ENCODE measurements at places on chromosomes 6 and 20.

GRCh38 chr20:19974630-19975435 lies 42.3 kb upstream of the NAA20 start:
- DNase-seq, result no peak

DNA sequence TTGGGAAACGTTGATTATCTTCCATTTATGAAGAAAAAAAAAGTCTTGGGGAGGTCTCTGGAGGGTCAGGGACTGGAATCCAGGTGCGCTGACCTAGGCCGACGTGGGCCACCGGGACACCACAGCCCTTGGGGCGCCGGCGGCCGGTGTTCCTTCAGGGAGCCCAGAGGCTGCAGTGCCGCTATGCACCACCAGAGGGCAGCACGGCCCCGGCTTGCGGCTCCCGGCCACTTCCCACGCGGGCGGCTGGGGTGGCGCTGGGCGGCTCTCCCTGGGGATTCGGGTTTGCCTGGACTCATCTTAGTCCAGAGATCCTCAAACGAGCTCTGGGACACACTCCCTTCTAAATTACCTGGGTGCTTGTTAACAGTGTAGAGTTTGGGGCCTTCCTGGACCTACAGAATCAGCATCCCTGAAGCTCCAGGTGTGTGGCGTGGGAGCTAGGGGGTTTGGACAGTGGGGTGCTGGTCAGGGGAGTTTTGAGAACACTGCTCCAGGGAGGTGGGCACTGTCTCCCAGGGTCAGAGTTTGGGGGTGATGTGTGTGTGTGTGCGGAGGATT lies 23.0 kb upstream of the GTSF1L start:
- DNase-seq, result peak; percentile 68

GRCh38 chr20:39885975-39886649 lies 802.9 kb downstream of the MAFB start:
- no peak for DNase-seq

GRCh38 chr6:89368999-89369398 lies 16.5 kb upstream of the UBE2J1 start:
- no peak for DNase-seq

GRCh38 chr6:79526897-79527296 lies 10.3 kb downstream of the LCA5 start:
- DNase-seq, result no peak

- no peak for DNase-seq
Measured at GRCh38 chr6:74250161-74250818, 554.3 kb downstream of the CD109 start.

- DNase-seq, result no peak
Measured at GRCh38 chr6:74439123-74439811, 743.3 kb downstream of the CD109 start.

- no peak for DNase-seq
Measured at GRCh38 chr6:46315589-46315988, 144.8 kb upstream of the ENPP5 start.

DNA sequence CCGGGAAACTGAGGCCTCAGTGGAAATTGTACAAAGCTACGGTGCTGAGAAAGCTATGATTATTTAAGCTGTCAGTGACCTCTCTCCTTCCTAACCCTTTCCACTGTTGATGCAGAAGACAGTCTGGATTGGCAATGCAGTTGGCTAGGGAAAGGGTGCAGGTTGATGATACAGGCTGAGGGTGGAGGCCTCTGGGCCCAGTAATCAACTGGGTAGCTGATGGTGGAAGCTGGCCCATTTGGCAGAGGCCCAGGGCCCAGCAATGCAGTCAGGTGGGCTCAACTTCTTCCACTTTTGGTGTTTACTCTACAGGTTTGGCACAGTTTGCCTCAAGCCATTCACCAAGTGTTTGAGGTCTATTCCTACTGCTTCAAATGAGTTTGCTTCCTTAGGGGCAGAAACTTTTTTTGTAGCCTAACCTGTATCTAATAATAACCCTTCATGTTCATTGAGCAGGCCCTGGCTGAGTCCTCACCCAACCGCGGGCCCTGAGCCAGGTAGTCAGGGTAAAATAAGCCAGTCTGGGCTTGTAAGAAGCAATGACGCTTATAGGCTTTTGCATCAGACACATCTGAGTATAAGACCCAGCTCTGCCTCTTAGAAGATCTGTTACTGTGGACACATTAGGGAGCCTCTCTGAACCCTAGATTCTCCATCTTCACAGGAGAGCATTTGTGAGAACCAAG lies 12.1 kb downstream of the BCL2L1 start:
- DNase-seq, result no peak

DNA sequence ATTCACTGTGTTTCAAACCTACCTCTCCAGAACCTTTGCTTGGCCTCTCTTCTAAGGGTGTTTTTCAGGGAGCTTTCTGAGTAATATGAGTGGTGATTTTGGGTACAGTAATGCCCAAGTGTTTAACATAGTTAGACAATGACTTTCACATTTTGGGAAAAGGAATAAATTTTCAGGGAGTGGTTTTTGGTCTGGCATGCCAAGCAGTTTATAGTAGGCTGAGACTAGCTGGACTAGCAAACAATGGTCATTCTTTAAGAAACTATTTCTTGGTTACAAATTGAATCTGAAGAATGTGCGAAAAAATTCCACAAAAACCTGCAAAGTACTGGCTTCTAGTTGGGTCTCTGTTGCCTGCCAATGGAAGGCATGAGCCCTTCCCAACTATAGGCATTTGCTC lies 15.4 kb downstream of the FNDC1 start:
- DNase-seq, result no peak

DNA sequence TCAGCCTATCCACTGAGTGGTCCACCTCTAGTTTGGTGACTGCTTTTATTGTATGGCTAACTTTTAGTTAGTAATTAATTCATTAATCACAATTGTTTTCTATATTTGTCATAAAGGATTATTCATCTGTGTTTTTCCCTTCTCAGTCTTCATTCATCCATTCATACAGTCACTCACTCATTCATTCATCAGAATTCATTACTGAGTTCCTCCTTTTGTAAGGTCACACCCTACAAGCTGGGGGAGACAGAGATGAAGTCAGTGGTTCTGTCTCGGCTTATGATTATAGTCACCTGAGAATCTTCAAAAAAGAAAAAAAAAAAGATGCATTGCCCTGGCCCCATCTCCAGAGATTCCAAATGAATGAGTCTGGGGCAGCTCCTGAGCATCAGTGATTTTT lies 257.1 kb downstream of the ADGB start:
- DNase-seq, result no peak

- no peak for DNase-seq
Measured at GRCh38 chr6:89596056-89596455, 42.5 kb downstream of the LYRM2 start.

DNA sequence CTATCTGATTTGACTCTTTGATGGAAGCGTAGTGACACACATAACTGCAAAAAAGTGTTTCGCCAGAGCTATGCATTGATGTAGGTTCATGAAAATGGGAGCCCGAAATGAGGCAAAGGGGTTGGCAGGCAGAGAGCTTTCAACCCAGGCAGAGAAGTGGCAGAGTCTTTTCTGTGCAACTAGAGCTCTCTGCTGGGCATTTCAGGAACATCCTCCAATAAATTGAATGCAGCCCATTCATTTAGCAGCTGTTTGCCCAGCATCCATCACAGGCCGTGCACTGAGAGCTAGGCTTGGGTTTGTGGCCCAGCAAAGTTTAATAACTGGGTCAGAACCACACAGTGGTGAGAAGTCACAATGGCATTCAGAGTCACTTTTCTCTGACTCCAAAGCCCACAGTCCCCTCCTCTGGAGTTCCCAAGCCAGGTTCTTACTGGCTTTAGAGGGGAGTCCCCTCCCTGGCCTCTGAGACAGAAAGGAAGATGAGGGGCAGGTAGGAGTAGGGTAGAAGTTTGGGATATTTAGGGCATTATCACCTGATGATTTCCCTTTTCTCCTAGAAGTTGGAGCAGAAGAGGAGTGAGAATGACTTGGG lies 31.8 kb upstream of the ELMO2 start:
- no peak for DNase-seq

DNA sequence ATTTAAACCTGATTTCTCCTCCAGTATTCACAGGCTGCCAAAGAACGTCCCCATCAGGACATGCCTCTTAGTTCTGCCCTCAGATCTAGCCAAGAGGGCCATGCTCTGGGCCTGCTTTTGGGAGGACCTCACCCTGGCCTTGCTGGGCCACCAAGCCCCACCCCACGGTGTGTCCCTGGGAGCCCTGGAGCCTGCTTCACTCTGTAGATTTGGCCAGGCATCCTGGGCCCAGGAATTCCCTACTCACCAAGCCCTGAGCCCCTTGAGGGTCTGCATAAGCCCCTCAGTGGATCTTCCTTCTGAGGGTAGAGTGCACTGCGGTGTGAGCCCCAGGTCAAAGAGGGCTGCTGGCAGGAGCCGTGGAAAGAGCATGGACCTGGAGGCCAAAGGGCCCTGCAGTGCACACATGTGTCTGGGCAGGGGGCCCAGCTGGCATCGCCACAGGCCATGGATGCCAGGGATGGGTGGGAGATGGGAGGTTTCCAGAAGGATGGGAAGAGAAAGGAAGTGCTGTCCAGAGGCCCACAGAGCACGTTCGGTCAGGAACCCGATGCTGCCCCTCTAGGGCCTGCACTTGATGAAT lies 98.0 kb downstream of the DACT2 start:
- DNase-seq, result no peak

- no peak for DNase-seq
Measured at GRCh38 chr6:131945971-131946370, 5.2 kb downstream of the CCN2 start.

- DNase-seq, result no peak
Measured at GRCh38 chr6:167530951-167531350, 206.1 kb downstream of the TTLL2 start.

DNA sequence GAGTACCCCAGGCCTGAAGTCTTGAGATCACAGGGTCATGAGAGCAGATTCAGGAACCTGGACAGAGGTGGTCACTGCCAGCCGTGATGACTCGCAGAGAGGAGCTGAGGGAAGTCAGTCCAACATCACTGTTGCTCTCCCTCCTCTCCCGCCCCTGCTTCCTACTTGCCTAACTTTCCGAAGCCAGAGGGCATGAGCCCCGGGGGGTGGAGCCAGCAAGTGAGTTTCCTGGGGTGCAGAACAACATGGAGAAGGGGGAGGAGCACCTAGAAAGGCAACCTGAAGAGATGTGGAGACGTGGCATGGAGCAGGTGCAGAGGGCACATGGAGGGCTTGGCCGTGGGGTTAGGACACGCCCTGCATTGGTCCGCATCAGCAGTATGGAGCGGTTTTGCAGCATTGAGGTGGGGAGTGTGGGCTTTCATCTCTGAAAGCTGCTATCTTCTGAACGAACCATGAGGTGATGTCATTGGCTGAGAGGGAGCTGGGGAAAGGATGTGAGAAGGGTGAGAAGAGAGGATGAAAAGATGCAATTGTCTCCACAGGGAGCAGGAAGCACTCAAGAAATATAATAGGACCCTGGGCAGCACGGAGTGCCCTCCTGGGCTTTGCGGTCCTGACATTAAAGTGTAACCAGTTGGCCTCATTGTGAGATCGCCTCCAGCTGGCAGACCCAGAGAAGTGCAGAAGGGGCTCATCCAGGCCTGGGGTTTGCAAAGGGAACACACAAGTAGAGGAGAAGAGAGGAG lies 25.0 kb downstream of the GDAP1L1 start:
- DNase-seq, result no peak

GRCh38 chr20:16491294-16491905 lies 81.8 kb downstream of the KIF16B start:
- DNase-seq, result no peak

- no peak for DNase-seq
Measured at GRCh38 chr6:72941751-72942150, 283.5 kb downstream of the KHDC1L start.

- DNase-seq, result no peak
Measured at GRCh38 chr6:116158641-116159040, 32.7 kb upstream of the COL10A1 start.

DNA sequence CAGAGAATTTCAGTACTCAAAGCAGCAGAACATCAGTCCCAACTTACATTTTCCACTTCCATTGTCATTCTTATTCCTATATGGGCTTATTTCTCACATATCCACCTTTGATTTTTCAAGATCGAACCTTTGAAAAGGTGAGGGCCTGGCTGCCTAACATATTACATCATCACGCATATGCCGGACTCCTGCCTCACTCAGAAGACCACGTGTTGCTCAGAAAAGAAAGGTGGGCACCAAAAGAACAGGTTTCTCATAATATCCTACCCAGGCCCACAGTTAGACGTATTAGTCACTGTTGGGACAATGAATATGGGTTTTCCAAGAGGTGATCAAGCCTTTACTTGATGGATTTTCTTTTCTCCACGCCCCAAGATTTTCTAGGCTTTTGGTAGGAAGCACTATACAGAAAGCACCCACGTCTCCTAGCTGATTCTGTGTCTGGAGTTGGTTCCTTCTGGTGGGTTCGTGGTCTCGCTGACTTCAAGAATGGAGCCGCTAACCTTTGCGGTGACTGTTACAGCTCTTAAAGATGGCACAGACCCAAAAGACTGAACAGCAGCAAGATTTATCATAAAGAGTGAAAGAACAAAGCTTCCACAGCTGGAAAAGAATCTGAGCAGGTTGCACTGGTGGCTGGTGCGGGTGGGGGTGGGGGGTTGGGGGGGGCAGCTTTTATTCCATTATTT lies 168.9 kb downstream of the ATXN1 start:
- no peak for DNase-seq

- no peak for DNase-seq
Measured at GRCh38 chr6:134373993-134374392, 56.1 kb upstream of the SGK1 start.

GRCh38 chr6:126066053-126067048 lies 80.0 kb downstream of the TRMT11 start:
- no peak for DNase-seq

GRCh38 chr20:17417225-17417624 lies 114.0 kb downstream of the BFSP1 start:
- no peak for DNase-seq

- no peak for DNase-seq
Measured at GRCh38 chr6:19268718-19269117, 568.5 kb upstream of the ID4 start.

DNA sequence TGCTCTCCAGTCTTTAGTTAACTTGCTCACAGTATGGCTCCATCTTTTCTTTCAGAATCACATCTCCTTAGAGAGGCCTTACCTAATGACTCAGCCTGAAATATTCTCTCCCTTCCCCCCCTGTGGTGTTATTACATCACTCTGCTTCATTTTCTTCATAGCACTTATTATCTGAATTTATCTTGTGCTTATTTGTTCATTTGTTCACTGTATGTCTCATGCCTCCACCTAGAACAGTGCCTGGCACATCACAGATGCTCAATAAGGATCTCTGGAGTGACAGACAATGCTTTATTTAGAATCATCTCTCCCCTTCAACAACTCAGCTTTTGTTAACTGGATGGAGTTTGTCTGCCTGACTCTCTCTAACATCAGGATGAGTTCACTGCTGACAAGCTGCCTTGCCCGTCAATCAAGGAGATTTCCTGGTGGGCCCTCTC lies 96.6 kb upstream of the MAN1A1 start:
- no peak for DNase-seq

All from activated T-helper 9 cell treated with anti-CD3 and anti-CD28 coated beads, Interleukin-2, amount 50 U/mL, for 16 hours (primary cell).